GM20000 (cell line): ENCODE measurements at places on chromosomes 3 and 15.
A peak's percentile ranks its signal among the peaks of the same experiment; 100 is the strongest.

- DNase-seq, result no peak
Measured at GRCh38 chr3:161950318-161950868, 453.8 kb downstream of the OTOL1 start.

- DNase-seq, result no peak
Measured at GRCh38 chr15:74242441-74243185, 6.5 kb downstream of the CCDC33 start.

- DNase-seq, result no peak
Measured at GRCh38 chr3:147903026-147903425, 493.9 kb downstream of the ZIC1 start.

DNA sequence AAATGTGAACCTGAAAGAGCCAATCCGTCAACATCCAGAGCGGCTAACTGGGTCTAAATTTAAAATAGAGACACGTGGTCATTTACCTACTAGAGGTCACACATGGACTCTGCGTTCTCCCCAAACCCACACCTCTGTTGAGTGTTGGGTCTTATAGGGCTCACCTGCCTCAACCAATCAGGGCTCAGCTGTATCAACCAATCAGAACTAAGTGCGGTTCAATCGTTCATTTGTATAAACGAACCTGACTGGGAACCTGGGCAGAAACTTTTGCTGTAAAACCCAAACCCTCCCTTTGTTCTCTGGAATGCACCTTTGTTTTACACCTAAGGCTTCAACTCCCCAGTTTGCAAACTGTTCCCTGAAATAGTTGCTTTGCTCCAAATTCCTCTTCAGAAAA lies 8.9 kb downstream of the DNAAF4 start:
- DNase-seq, result no peak

DNA sequence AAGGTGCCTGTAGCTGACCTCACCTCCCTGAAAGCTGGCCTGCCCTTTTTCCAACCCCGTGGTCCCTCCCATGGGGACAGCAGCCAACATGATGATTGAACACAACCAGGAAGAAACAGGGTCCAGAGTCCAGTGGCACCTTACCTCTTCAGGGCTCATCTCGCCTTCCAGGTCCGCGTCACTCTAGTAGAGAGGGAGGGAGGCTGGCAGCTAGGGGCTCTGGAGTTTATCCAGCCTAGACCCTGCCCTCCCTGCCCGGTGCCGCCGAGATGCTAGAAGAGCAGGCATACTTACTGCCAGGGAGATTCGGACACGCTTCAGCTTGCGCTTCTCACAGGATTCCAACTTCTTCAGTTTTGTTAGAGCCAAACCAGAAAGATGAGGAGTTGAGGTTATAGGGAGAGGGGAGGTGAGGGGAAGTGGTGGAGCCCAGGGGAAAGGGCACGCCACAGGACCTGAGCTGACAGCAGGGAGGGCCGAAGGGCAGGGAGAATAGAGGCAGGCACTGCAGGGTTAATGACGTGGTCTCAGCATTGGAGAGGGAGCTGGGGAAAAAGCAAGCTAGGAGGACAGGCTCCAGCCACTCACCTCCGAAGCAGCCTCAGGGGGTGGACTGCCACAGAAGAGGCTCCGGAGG lies 9.1 kb downstream of the CLCN2 start:
- no peak for DNase-seq

DNA sequence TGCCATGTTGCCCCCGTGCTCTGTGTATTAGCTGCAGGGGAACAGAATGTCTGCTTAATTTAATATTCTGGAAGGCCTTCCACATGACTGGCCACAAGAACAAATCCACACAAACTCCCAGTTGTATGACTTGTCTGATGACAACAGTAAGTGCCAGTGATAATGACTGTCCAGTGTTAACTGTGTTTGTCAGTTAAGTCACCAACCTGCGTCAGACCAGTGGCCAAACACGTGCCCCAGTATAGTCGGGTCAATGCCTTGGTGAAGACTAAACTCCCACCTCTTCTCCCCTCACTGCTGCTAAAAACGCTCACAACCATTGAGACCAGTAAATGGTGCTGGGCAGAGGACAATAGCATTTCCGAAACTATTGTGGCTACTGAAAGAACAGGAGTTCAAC lies 9.8 kb upstream of the ATP13A5 start:
- DNase-seq, result no peak

GRCh38 chr3:129486664-129487035 lies 41.8 kb upstream of the RHO start:
- no peak for DNase-seq

DNA sequence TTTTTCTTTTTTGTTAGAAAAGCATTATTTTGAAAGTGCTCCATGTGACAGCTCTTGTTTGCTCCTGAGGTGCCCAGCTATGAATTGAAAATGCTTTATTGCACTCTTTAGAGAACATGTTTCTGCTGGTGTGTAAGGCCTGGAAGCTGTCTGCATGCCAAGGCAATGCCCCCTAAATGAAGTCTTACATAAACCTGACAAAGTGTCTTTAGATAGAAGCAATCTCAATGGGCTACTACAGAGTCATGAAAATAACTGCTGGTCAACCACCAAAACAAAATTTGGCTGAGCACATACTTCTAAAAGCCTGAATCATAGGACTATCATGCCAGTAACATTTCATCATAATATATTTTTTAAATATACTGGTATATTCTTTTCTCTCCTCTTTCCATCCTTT lies 178.7 kb downstream of the THRB start:
- DNase-seq, result no peak

DNA sequence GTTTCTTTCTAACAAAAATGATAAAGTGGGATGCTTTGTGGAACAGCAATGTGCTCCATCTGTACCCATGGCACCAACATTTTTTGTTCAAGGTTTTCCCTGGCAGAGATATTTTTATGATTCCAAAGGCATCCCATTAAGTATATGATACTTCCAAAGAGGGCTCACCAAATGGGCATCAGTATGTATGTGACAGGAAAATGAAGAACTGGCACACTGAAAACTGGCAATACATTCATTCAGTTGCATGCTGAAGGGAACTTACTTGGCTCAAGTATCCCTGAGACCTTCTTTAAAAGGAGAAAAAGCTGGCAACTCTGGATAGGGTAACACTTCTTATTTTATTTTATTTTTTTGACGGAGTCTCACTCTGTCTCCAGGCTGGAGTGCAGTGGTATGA lies 249.8 kb downstream of the IL20RB start:
- DNase-seq, result no peak

DNA sequence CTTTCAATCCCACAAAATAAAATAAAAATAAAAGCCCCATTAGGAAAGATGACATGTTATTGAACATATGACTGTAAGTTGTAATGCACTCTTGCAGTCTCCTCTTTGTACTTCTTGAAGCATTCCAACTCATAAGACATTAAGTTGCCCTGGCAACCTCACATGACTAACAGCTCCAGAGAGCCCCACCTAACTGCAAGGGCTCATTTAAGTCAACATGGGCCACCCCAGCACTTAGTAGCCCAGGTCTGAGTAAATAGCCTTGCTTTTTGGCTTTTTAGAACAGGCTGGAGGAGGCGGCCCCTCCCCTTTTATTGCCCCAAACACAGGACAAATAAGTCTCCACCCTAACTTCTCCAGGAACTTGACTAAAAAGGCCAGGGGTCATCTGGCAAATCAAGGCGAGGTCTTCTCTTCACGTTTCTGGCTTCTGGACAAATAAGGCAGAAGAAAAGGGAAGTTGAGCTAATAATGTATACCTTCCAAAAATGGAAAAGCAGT lies 135.1 kb downstream of the TMCO5A start:
- DNase-seq, result peak; percentile 36

GRCh38 chr15:44813231-44813630 lies 76.9 kb downstream of the TRIM69 start:
- no peak for DNase-seq

GRCh38 chr3:15064299-15064834 lies 748 bp downstream of the MRPS25 start:
- peak; percentile 49 for DNase-seq

DNA sequence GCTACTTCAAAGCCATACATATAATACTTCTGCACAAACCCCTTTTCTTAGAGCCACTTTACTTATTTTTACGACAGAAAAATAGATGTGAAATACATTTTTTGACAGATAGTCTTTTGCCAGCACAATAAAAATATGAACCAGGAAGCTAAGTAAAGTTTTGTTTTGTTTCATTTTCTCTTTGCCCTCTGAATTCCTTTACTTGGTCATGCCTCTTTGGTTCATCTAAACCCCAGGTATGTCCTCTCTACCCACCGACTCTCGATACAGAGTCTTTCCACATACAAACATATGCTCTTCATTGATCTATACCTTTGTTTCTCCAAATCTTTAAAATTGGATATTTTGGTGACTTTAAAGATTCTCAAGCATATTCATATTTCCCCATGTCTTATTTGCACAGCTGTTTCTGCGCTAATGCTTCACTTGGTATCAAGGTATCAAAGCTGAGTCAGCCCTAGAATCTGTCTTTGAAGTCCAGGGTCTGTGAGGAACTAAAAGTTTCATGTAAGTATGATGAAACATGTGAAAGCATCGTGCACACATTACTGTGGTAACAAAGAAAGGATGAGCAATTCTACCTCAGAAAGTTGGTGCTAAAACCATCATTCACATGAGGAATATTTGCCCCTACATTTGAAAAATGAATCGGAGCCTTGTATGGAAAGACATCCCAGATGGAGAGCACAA lies 845.4 kb downstream of the NAALADL2 start:
- DNase-seq, result no peak

DNA sequence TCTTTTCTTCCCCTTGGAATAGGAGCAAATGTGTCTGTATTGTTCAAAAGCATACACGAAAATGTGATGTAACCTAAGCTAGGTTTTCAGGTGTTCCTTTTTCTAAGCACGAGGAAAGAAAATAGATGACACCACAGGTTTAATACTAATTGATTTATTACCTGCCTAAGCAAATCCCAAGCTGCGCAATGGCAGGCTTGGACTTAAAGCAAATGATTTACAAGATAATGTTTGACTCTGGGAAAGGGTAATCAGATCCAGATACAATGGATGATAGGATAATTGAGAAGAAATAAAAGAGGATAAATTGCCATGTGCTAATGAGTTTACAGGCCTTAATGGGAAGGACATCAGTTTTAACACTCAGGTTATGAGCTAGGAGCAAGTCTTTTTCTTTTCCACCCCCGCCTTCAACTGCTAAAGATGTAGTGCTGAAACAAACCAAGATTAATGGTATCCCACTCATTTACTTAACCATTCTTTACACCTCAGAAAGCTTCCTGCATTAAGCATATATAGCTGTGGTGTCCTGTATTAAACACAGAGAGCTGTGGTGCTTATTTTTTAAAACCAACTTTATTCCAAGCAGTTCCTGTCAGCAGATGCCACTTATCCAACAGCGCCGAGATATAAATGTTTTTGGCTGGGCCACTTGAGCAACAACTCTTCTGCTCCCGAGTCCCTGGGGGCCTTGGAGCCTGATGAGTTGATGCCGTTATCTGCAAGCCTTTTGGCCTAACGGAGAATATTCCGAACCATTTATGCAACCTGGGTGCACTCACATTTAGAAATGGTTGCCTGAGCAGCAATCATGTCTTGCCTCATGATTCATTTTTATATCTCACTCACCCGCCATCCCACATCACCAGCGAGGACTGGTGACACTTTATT lies 205.5 kb downstream of the MECOM start:
- DNase-seq, result no peak

DNA sequence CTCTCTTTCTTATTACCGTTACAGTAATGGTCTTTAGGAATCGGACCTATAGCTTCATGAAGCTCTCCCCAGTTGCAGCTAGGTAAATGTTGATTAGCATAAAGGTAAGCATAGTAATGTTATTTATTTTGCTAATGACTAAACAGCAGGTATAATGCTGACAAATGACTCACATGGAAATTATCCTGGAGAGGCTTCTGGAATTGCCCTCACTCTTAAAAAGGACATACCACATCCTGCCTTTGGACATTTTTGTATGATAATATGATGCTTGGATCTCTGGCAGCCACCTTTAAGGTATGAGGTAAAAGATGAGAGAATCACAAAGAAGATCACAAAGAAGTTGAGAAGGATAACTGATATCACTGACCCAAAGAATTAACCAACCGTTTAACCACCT lies 238.6 kb downstream of the CHL1 start:
- DNase-seq, result no peak

DNA sequence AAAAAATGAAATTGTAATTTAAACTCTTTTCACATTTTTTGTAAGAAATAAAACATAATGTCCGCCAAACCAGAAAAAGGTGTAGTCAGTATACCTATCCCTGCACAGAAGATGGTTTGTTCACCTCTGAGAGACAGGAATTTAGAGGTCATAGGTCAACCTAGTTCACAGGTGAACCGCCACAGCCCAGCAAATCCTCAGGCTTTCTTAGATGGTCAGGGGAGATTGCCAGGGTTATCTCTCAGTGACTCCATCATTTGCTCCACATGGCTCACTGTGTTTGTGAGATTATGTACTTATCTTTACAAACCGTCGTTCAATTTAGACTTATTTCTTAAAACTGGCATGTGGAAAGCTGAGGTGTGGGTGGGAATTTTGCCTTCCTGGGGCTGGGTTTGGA lies 264.2 kb downstream of the GABRG3 start:
- no peak for DNase-seq

DNA sequence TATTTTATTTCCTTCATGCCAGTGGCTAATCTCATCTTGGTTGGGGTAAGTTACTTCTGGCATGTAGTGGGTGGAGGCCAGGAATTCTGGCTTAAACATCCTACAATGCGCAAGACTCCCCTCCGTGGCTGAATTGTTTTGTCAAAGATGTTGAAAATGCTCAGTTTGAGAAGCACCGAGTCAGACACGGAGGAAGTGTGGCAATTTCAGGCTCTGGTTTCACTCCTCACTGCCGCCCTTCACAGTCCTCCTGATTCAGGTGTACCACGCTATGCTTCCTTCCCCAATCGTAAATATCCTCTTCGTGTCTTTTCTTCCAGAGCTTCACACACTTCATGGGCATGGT lies 150.7 kb downstream of the OPA1 start:
- peak; percentile 28 for DNase-seq

- DNase-seq, result no peak
Measured at GRCh38 chr15:65246026-65246714, 34.9 kb upstream of the CILP start.

GRCh38 chr3:37980462-37981347 lies 9.9 kb upstream of the VILL start:
- DNase-seq, result no peak

- DNase-seq, result no peak
Measured at GRCh38 chr3:133983576-133984560, 45.9 kb downstream of the SLCO2A1 start.

GRCh38 chr3:160474416-160474838 lies 24.8 kb upstream of the TRIM59 start:
- no peak for DNase-seq

GRCh38 chr3:115833074-115833473 lies 209.8 kb downstream of the GAP43 start:
- no peak for DNase-seq

DNA sequence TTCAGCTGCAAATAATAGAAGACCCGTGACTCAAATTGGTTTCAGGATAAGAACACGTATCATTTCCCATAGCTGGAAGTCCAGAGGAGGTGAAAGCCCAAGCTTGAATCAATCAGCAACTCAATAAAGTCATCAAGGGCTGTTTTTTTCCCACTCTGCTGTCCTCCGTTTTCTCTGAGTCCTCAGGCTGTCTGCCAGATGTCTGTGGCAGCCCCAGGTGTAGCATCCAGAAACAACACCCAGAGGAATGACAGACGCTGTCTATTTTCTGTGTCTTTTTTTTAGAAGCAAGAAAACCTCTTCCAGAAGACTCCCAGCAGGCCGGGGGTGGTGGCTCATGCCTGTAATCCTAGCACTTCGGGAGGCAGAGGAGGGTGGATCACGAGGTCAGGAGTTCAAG lies 204.4 kb downstream of the FAM43A start:
- no peak for DNase-seq

GRCh38 chr3:165502707-165503106 lies 306.5 kb upstream of the SLITRK3 start:
- DNase-seq, result no peak

- DNase-seq, result peak; percentile 31
Measured at GRCh38 chr15:75023872-75024636, 664 bp downstream of the PPCDC start.
